SK-MEL-5 (cell line): ENCODE measurements at places on chromosomes 2 and 18. TPM values are rescaled to one million over a fixed set of nuclear protein-coding genes. Genes with fewer than 3 reads are reported as not detected.

The SCYGR4 gene
- not detected in 2 replicates for total RNA-seq

GRCh38 chr2:69162057-69162456 lies 149.1 kb downstream of the ANTXR1 start:
- DNase-seq: no peak

- no peak for DNase-seq
These were observed 257.7 kb upstream of the UBE2E3 start for GRCh38 chr2:180722551-180723239.

The RAD51AP2 gene
- total RNA-seq: not detected in 2 replicates

DNA sequence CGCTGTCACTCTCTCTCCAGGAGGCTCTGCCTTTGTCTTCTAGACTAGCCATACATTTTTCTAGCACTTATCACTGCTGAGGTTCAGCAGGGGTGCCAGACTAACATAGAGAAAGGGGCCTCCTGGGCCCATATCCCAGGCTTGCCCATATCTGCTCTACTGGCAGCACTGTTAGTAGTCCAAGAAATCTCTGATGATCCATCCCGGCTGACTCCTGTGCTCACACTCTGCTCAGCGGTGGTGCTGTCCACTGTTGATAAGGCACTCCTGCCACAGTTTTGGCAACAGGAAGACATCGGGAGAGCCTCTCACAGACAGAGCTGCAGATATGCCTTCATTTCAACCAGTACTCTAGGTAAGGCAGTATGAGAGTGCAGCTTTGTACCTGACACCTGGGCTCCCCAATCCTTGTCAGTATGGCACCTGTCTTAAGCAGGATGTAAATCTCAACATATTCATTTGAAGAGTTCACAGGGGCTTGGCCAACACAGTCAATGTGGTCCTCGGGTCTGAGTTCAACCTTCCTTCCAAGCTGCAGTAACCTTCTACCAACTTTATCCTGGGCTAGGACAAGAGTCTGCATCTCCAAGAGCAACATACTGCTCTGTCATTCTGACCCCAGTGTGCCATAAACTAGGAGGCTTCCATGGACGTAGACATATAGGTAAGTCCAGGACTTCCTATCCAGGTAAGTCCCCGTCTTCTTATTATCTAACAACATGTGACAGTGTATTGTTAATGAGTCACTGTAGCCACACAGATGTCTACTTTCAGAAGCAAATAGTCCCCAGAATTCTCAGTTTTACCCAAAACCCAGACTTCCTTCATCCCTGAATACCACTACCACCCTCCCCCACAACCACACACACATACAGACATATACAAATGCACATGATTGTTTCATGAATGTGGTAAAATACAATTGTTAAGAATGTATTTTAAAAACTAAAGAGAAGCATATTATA lies 16.2 kb downstream of the KLF7 start:
- DNase-seq: no peak

The SERPINB12 gene
- total RNA-seq: not detected in 2 replicates
